ENCODE measurements at places on chromosomes 16 and 17.
A peak's percentile ranks its signal among the peaks of the same experiment; 100 is the strongest.

DNA sequence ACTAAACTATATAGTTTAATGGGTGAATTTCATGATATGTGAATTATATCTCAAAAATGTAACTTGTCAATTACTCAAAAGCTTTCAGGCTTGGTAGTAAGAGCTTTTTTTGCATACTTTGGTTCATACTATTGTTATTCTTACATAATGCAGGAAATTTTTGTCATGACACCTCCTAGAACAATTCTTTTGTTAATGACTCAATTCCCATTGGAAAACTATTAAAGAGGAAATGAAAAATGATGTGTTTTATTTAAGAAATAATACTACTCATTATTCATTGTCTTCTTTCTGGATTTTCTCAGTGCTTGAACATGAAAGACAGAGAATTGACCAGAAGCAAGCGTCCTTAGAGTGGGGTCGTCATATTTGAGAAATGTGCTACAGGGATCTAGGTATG, 196.4 kb upstream of the KCNJ16 start:
- DNase-seq, result no peak

- no peak for DNase-seq
Observed at GRCh38 chr17:28397687-28398279, 8.2 kb downstream of the SLC46A1 start.

GRCh38 chr16:19936441-19936840, 51.8 kb upstream of the GPRC5B start:
- no peak for DNase-seq

DNA sequence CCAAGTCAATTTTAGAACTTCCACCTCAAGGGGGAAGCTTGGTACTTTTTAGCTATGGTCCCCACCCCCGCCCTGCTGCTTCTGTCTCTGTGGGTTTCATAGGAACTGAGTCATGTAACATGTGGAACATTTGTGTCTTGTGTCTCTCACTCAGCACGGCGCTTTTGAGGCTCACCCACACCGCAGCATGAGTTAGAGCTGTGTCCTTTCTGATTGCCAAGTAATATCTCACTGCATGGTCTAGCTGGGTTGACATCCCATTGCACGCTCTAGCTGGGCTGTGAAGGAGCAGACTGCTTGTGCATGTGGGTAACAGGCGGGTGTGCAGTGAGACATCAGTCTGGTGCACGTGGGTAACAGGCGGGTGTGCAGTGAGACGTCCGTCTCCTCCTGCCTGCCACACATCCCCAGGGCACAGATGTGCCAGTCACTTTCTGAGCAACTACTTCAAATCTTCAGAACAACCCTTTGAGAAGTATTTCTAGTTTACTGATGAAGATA, 26.4 kb upstream of the SLC7A5 start:
- no peak for DNase-seq

- DNase-seq, result no peak
Observed at GRCh38 chr17:29591146-29591736, 1.7 kb upstream of the ANKRD13B start.

- no peak for DNase-seq
Observed at GRCh38 chr17:2398655-2399571, 1.9 kb downstream of the MNT start.

DNA sequence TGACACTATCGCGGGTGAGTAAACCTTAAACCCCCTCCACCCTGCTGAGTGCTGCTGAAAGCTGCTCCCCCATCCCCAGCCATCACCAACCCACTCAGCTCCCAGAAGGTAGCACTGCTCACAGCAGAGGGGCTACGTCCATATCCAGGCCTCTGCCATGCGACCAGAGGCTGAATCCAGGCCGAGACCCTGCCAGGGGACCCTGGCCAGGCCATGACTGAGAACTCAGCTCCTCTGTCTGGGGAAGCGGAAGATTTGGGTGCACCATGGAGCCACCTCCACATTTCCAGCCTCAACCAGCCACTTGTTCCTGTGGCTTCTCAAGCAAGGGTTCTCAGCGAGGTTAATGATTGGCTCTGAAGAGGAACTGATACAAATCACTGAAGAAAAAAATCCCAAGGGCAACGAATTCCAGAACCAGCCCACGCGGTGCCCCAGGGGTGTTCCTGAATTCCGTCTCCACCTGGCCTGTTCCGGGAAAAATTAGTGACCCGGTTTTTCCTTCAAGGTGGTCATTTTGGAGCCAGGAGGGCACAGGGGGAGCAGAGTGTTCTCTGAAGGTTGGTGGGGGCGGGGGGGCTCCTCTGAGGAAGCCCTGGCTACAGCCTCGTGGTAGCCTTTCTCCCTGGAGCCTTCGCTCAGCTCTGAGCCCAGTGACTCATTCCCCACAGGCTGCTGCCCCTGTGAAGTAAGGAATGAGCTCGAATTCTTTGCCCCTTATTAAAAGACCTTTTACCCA, 9.3 kb upstream of the SLC16A5 start:
- DNase-seq, result peak; percentile 84

- DNase-seq, result no peak
Observed at GRCh38 chr17:9363440-9364350, 211.9 kb downstream of the STX8 start.

GRCh38 chr17:29565643-29566472, 979 bp downstream of the ABHD15 start:
- no peak for DNase-seq

- peak; percentile 21 for DNase-seq
Observed at GRCh38 chr17:20908313-20909267, 134.2 kb downstream of the USP22 start.

- DNase-seq, result no peak
Observed at GRCh38 chr17:33125552-33125950, 133.9 kb downstream of the SPACA3 start.

DNA sequence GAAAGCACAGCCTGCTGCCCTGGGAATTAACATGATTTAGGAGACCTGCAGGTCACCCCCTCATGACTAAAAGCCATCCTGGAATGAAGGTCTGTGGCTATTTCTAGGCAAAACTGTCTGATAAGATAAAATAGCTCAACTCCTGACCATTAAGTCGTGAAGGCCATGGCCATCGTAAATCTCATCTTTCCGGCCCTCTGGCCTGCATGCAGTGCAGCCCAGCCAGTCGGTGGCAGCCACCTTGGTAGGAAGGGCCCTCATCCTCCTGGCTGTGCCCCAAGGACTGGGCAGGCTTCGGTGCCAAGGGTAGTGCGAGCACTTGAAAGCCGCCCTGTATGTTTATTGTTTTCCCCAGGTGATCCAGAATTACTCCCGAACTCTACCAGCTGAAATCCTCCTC, 18.2 kb upstream of the MEOX1 start:
- DNase-seq, result no peak

- DNase-seq, result no peak
Observed at GRCh38 chr16:57871456-57871855, 69.2 kb upstream of the KIFC3 start.

GRCh38 chr16:10827691-10828341, 9.2 kb upstream of the TVP23A start:
- DNase-seq, result no peak

GRCh38 chr17:8133399-8133798, 9.5 kb upstream of the HES7 start:
- no peak for DNase-seq

GRCh38 chr17:70076189-70076588, 1.2 kb downstream of the KCNJ16 start:
- no peak for DNase-seq

GRCh38 chr17:74212209-74212912, 1.0 kb upstream of the TTYH2 start:
- no peak for DNase-seq

GRCh38 chr16:81366316-81366932, 51.7 kb downstream of the GAN start:
- DNase-seq, result no peak

DNA sequence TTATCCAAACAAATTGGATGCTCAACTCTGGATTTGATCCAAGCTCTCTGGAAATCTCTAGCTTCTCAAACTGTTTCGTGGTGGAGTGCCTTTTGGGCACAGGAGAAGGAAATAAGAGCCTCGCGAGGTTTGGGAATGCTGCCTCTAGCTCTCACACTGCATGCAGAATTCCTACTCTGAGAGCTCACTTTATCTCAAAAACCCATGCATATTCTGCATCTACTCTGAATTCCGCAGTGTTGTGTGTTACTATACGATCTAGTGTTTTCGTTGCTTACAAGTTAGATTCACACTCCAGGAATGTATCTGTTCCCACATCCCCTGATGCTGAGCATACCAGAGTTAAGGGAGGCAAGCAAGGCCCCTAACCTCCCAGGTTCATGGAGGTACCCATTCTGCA, 462.7 kb downstream of the WWOX start:
- DNase-seq, result no peak

GRCh38 chr17:2137342-2138098, 82.6 kb downstream of the HIC1 start:
- peak; percentile 32 for DNase-seq

DNA sequence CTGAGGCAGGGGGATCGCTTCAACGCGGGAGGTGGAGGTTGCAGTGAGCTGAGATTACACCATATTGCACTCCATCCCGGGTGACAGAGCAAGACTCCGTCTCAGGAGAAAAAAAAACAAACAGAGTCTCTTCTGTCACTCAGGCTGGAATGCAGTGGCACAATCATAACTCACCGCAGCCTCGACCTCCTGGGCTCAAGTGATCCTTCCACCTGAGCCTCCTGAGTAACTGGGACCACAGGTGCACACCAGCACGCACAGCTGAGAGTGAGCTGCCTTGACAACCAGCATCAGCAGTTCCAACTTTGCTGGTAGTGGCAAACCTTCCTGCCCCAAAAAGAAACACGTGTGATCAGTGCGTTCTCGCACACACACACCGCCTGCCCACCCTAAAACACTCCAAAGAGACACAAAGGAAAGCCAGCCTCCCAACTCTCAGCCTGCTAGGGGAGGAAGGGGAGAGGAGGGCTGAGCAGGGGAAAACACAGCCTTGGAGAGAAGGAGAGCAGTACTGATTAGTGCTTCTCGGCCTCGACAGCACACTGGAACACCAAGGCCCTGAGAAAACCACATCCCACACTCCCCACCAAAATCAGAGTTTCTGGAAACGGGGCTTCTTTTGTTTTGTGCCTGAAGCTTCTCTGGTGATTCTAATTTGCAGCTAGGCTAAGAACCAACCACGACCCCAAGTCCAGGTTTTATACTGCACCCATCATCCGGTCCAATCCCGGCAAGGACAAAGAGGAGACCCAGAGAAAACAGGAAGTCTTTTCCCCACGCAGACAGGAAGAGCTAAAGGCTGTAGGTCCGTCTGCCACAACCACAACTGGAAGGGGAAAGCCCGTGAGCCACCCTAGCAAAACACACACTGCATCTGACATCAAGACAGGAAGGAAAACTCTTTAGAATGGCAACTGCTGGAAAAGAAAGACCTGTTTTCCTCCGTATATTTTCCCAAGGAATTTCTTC, 28.8 kb downstream of the ZCCHC14 start:
- DNase-seq, result no peak

DNA sequence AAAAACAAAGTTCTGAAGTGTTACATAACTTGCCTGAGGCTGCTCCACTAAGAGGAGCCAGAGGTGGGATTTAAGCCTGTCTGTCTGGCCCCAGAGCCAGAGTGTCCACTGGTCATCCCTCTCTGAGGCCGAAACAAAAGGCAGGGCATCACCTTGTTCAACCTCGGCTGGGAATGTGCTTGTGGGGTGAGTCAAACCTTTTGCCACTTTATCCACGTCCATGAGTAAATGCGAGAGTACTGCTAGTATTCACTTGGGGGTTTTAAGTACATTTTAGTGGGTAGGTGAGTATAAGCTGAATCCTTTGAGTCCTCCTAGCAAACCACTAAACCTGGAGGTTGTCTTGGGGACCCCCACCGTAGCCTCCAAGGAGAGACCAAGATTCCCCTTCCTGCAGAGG, 103.5 kb downstream of the STX8 start:
- no peak for DNase-seq

GRCh38 chr16:15970743-15971439, 21.5 kb downstream of the ABCC1 start:
- DNase-seq, result no peak

DNA sequence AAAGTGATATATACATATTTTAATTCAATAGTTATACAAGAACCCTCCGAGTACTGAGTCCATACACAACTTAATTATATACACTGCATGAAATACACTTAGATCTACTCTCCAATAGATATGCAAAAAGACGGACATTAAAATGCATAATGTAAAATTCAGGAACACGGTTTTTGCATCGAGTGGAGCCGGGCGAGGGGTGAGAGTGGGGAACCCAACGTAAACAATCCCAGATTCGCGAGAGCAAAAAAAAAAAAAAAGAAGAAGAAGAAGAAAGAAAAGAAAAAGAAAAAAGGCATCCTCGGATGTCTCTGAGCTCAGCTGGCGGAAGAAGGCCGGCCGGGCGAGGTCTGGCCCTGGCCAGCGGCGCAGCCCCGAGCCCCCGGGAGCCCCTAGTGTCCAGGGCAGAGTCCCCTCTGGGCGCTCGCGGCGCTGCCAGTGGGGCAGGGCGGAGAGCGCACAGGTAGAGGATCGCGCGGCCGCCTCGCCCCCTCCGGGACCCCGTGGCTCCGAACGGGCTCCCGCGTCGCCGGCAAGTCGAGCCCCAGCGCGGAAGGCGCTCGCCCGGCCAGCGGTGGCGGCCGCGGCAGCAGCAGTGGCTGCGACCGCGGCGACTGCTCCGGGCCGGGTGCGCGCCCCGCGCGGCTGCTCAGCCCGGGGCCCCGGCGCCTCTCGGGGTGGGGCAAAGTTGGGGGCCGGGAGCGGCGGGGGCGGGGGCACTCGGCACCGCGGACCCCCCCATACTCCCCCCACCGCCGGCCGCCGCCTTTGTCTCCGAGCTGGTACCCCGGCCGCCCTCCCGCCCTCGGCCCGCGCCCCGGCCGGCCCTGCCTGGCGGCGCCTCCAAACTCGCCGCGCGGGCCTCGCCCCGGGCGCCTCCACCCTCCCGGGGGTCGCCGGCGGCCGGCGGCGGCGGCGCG, 9.6 kb upstream of the ZFHX3 start:
- DNase-seq, result no peak

- DNase-seq, result no peak
Observed at GRCh38 chr16:82470016-82470415, 156.8 kb upstream of the CDH13 start.

DNA sequence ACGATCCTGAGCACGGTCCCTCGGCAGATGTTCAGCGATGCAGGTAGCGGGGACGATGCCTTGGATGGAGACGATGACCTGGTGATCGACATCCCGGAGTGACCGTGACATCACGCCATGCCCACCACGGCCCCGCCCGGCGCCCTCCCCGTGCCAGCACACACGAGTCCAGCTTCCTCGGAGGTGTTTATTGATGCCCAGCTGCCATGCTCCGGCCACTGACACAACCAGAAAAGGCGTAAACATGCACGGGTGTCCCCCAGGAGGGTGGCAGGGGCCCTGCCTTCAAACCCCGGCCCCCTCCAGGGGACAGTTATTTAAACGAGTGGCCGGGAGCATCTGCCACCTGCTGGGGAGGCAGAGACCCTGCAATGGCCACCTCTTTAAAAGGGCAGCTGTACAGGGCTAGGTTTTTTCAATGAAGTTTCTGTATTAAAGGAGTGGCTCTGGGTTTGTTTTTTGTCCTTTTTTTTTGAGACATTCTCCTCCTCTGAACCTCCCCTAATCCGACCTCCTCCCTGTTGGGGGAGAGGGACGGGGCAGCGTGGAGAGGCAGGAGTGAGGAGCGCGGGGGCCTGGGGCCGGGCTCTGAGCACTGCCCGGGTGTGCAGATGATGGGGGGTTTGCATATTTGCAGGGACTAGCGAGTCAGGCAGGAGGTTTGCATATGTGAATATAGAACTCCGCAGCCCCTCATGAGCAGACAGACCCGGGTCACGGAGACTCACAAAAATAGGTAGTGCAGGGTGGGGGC, 5.3 kb downstream of the DOC2A start:
- no peak for DNase-seq

All from kidney epithelial cell (primary cell).